ENCODE measurements at places on chromosomes 12 and 14.

DNA sequence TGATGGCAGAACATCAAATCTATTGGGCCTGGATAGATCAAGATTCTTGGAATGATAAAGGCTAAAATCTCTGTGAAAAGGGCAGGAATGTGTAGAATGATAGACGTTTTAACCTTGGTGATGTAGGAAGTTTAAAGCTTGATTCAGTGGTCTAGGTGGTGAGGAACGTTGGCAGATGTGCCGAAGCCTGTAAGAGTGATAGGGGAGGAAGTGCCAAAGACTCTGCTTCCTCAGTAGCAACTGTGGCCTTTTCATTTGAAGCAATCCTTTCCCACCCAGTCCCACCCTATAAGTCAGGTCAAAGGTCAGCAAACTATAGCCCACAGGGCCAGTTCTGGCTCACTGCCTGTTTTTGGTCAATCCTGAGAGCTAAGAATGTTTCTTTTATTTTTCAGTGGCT, 62.2 kb downstream of the MBIP start:
- no peaks in the 10 kb centered on the region for H3K4me1 ChIP-seq
- no peak for DNase-seq
- H3K36me3 ChIP-seq = no peaks in the 10 kb centered on the region
- H3K27me3 ChIP-seq = peaks cover 11% of the 10 kb centered on the region
- H3K27ac ChIP-seq = no peak overlapping the region
- no peak overlapping the region for H3K4me3 ChIP-seq

- DNase-seq = no peak
- no peaks in the 10 kb centered on the region for H3K27me3 ChIP-seq
- H3K4me1 ChIP-seq = peaks cover 41% of the 10 kb centered on the region
- peak overlapping the region; percentile 99 for H3K4me3 ChIP-seq
These were observed 1.5 kb downstream of the PACS2 start for GRCh38 chr14:105315941-105316576.

DNA sequence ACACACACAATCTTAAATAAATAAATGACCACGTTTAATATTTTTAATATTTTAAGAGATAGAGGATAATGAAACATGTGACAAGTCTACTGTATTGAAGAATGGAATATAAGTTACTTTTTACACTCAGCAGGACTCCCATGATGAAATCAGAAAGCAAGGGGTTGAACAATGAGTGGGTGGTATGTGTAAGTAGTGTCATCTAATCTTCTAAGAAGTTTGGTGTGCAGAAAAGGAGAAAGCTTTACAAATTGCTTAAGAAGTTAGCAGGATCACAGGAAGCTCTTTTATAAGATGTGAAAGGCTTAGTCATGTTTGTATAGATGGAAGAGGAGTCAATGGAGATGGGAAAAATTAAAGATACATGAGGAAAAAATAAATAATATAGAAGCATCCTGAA, 47.8 kb downstream of the SLC15A5 start:
- H3K36me3 ChIP-seq = no peaks in the 10 kb centered on the region
- no peaks in the 10 kb centered on the region for H3K27me3 ChIP-seq
- H3K27ac ChIP-seq = no peak overlapping the region

DNA sequence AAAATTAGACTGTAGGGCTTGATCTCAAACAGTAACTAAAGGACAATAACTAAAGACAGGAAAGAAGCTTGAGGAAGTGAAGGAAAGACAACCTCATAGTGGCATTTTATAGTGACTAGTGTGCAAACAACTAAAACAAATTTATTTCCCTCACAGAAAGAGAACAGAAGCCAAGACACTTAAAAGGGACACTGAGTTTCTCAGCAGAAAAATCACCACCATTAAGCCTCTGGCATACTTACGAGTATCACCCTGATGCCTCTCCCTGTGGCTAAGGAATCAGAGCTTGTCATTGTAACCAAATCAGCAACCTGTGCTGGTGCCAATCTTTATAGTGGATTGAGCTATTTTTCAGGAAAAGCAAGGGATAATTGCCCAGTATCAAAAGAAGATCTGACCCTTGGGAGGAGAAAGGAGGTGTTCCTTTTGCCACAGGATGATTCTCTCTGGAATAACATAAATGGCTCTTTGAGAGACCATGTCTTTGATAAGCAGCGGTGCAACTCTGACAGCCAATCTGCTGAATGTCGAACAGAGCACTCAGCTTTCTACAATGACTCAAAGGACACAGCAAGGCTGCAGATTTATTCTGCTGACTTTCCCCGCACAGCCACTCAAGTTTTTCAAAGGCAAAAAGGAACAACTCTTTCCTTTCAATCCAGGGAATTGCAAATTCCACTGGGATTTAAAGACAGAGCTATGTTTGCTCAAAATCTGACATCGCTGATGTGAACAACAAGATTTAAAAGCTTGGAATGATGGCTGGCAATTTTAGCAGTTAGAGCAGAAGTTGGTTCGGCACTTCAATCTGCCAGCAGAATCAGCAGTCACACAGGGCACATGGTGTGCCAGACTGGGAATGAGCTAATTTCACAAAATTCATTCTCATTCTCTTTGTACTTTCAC, 34.6 kb downstream of the ATF7 start:
- H3K4me1 ChIP-seq = peaks cover 47% of the 10 kb centered on the region
- no peak for DNase-seq
- H3K4me3 ChIP-seq = peak overlapping the region; percentile 30
- H3K27ac ChIP-seq = peak overlapping the region; percentile 63

DNA sequence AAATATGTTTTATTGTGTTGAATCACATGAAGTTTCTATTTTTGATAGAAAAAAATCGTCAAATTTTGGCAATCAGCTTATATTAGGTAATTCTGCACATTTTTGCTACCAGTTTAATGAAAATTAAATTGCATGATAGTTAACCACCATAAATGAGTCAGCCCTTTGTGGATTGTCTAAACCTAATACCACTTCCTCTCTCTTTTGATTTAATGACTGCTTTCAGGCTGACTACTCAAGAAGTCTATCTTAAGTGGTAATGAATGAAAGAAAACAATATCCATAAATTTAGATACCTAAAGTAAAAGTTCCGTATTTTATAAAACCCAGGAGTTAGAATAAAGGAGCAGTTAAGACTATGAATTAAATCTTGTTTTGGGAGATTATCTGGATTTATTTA, 450.5 kb downstream of the TMEM117 start:
- no peak overlapping the region for H3K27ac ChIP-seq
- H3K4me3 ChIP-seq = no peak overlapping the region
- peaks cover 3% of the 10 kb centered on the region for H3K4me1 ChIP-seq
- no peaks in the 10 kb centered on the region for H3K36me3 ChIP-seq
- no peak for DNase-seq

- no peak overlapping the region for H3K27ac ChIP-seq
- no peaks in the 10 kb centered on the region for H3K4me1 ChIP-seq
- H3K4me3 ChIP-seq = no peak overlapping the region
- H3K36me3 ChIP-seq = no peaks in the 10 kb centered on the region
These were observed 219.4 kb upstream of the CPNE8 start for GRCh38 chr12:39124768-39125167.

DNA sequence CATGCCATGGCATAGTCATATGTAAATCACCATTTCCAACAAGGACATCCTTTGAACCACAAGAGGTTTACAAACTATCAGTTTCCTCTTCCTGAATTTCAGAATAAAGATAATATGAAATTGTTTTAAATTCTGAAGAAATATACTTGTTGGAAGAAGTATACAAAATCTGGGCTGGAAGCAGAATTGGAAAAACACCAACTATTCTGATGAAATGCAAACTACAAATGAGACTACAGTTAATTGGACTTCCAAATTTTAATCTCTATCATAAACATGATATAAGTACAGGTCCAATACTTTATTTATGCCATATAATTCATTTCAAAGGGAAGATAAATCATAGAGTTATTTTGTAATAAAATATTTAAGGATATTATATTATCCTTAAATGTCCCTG, 80.1 kb downstream of the NOVA1 start:
- no peak overlapping the region for H3K27ac ChIP-seq
- H3K36me3 ChIP-seq = no peaks in the 10 kb centered on the region
- no peak for DNase-seq
- H3K4me1 ChIP-seq = no peaks in the 10 kb centered on the region
- no peaks in the 10 kb centered on the region for H3K27me3 ChIP-seq

- H3K27me3 ChIP-seq = no peaks in the 10 kb centered on the region
- no peaks in the 10 kb centered on the region for H3K36me3 ChIP-seq
- no peak overlapping the region for H3K27ac ChIP-seq
- no peak for DNase-seq
- H3K4me1 ChIP-seq = no peaks in the 10 kb centered on the region
- H3K4me3 ChIP-seq = no peak overlapping the region
These were observed 263.0 kb upstream of the G2E3 start for GRCh38 chr14:30295980-30296379.

Measured in heart right ventricle (tissue), 16 donors.